ENCODE measurements at places on chromosomes 3 and 15.

DNA sequence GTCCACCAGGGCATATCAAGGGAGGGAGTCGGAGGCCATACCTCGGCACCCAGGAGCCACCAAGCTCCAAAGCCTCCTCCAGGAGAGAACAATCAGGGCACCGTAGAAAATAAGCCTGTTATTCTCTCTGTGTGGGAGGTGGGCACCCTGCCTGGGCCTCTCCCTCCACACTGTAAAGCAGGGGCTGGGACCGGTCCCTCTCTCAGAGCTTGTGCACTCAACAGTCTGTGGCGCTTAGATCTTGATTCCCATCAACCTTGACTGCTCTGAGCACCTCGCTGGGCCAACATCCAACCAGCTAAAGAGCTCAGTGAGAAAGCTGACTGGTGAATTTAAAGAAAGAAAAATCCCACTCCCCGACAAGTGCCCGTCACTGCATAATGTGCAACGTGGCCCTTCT, 53.0 kb downstream of the PCSK6 start:
- DNase-seq, result no peak

DNA sequence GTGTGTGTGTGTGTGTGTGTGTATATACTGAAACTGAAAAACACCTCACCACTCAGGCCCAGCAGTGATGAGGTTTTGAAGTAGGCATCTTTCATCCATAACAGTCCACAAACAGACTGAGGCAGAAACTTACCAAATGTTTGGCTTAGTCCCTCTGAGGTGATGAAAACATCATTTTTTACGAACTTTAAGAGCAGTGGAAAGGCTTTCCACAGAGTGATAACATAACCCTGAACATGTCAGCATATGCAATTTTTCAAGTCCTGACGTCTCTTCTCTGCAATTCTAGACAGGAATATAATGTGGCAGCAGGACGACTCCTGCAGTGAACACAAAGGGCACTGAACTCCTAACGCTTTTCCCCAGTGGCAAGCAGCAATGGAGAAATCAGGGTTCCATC, 247.0 kb upstream of the THBS1 start:
- DNase-seq, result no peak

GRCh38 chr3:126031981-126032471, 51.9 kb downstream of the SLC41A3 start:
- DNase-seq, result no peak

GRCh38 chr3:57446318-57446841, 97.8 kb downstream of the DNAH12 start:
- no peak for DNase-seq

- DNase-seq, result no peak
These were observed 1.0 kb downstream of the SHOX2 start for GRCh38 chr3:158105119-158105709.

DNA sequence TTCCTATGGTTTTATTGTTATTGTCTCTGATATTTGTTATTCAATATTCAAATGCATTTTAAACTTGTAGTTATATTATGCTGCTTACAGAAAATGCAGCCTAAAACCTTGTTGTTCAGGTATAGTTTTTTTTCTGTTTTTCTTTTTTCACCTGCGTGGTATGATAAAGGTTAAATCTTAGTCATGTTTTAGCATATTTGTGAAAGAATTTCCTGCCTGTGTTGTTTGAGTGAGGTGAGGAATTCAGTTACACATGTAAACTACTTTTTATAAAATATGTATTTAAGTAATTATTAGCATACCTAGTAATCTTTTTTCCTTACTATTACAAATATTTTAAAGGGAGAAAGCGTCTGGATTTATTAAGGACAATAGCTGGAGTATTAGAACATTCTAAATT, 90.0 kb upstream of the NAALADL2 start:
- no peak for DNase-seq

DNA sequence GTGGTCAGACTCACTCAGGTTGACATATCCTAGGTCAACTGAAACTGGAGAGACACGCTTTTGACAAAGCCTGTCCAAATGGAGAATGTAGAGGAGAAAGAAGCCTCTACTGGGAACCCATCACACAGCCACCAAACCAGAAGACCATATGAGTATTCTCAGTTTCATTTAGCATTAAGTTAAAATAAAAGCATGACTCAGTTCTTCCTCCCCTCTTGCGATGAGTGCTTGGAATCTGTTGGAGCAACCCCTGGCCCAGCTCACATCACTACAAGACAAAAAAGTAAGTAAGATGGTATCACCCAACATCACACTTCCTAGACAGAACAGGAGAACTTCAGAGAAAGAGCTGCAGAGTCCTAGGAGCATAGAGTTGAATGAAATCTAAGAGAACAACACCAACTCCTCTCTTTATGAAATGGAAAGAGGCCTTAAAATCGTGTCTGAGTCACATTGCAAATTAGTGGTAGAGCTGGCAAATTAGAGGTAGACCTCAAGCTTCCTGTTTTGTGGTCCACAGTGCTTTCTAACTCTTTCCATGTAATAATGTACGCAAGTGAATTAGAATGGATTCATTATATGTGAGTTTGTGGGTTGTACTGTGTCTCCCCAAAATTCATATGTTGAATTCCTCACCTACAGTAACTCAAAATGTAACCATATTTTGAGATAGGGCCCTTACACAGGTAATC, 51.2 kb downstream of the FGF12 start:
- no peak for DNase-seq

DNA sequence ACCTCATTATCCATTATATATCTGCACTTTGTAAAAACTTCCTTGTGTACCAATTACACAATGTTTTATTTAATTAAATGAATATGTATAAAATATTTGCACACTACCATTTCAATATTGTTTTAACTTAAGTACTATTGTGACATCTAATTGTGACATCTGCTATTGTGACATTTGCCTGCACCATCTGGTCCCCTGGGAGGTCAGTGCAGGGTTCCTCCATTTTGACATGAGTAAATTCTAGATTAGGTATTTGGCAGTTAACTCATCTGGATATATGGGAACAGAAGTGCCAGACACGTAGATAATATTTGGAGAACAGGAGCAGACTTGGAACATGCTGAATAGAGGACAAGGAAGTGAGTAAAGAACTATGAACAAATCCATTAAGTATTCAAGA, 332.1 kb downstream of the VGLL3 start:
- no peak for DNase-seq

- DNase-seq, result no peak
These were observed 130.4 kb downstream of the ZNF385D start for GRCh38 chr3:21620511-21621155.

DNA sequence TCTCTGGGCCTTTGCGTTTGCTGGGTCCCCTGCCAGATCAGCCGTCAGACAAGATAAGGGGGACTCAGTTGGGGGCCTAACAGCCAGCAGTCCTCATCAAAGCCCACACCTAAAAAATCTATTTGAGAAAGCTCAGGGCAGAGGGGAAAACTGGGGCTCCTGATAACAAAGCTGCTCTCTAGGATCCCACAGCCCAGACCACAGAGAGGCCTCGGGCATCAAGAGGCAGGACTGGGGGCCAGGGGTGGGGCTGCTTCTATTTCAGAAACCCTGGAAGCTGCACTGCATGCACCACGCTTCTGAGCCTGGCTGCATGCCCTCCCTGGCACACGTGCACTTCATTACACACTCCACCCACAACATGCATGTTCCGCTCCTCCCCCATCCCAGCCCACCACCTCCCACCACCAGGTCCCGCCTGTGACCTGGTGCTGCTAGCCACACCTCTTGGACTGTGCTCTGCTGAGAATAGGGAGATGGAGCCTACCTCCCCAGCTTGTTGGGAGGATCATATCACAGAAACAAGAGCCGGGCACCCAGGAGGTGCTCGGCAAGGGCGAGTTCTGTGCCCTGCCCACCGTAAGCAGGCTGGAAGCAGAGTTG, 26.6 kb downstream of the FBLN2 start:
- DNase-seq, result no peak

GRCh38 chr15:100733101-100733842, 130.9 kb downstream of the ASB7 start:
- DNase-seq, result no peak

GRCh38 chr15:96181873-96182301, 148.6 kb upstream of the NR2F2 start:
- DNase-seq, result no peak

DNA sequence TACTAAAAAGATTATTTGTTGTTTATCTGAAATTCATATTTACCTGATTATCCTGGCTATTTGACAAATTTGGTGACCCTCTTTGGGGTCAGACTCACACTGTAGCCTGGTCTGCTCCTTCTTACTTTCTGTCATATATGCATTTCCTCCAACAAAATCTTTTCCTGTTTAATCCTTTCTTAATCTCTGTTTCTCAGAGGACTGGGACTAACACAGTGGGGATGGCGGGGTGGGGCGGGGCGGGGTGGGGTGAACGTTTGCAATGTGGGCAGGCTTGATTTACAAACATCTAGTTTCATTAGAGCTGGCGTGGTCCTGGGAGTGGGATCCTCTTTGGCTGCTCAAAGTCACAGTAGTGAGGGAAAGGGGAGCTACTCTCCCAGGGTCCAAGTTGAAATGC, 35.3 kb upstream of the CDCP1 start:
- no peak for DNase-seq

- DNase-seq, result no peak
These were observed 111.2 kb downstream of the RAP2B start for GRCh38 chr3:153273217-153273616.

DNA sequence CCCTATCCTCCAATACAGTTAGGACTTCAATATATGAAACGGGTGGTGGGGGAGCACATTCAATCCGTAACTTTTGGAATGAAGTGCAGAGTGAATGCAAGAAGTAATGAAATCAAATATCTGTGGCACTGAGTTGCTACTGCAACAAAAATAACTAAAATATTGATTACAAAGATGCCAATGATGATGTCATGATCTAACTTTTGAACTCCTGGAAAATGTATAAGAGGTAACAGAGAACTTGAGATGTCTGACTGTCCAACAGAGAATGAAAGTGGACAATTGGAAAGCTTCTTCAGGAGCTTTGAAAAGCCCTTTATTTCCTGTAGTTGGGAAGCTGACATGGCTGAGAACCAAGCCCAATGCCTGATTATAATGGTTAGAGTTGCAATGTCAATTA, 279.9 kb downstream of the ZBBX start:
- no peak for DNase-seq

GRCh38 chr3:18442756-18443664, 17.9 kb upstream of the SATB1 start:
- DNase-seq, result no peak

DNA sequence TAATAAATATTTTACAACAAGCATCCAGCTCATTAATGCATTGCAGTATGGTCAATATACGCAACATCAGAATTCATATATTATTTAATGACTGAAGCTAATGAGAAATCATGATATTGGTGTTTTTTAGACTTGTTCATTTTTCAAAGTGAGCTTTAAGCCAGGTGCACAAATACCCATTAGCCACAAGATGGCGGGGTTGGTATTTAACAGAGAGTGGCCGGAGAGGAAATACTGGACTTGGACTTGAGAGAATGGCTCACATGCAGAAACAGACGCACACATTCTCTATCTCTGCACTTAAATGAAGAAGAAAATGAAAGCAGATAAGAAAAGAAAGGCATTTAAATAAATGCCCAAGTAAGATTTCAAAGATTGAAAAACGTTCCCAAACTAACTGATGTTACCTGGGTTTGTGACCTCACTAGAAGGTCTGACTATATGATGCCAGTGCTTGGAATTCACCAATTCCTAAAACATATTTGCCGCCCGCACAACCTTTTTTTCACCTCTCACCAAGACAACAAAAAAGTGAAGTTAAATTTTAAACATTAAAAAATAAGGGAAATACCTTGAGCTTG, 21.2 kb upstream of the CRBN start:
- DNase-seq, result peak; percentile 67

- DNase-seq, result no peak
These were observed 61.9 kb upstream of the TLE3 start for GRCh38 chr15:70159713-70160009.

- no peak for DNase-seq
These were observed 97.1 kb downstream of the CPN2 start for GRCh38 chr3:194254040-194254439.

GRCh38 chr3:69065318-69065964, 13.3 kb upstream of the TMF1 start:
- no peak for DNase-seq

DNA sequence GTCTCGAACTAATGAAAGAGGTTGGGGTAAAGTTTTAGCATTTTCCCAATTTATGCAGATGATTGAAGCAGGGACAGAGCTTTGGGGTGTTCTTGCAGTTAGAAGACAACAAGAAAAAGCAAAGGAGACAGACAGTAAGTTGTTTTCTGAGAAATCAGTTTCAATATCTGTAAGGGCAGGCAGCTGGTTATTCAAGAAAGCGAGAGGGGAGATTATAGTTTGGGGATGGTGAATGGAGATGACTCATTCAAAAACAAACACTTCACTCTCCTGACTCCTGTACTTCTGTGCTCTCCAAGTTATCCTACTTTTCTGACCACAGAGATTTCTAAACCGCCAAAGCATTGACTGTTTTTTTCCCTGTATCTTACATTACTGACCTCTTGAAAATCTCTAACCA, 352.0 kb downstream of the GAP43 start:
- no peak for DNase-seq

- peak; percentile 18 for DNase-seq
These were observed 4.9 kb upstream of the DYNC1LI1 start for GRCh38 chr3:32575451-32576113.

DNA sequence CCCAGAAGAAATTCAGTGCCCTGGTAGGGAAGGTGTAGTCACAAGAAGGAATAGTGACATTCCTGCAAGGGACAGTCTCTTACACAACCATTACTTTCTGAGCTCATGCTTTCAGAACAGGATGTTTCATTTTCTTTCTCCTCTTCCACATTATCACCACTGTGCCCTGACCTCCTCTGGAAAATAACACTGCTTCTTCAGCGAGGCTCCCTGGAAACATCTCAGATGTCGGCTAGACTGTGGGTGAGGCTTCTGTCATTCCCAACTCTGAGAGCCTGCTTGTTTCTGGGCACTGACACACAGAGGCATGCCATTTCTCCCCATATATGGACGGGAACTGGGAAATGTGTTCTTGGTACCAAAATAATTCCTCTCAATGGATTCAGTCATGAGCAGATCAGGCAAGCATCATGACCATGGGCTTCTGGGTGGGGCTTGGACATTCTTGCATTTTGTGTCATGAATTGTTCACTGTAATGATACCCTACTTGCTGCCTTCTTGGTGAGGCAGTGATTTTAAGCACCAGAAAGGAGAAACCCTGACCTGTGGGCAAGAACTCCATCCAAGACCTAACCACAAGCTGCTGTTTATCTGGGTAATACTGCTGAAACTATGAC, 14.3 kb upstream of the TNFAIP8L3 start:
- no peak for DNase-seq

DNA sequence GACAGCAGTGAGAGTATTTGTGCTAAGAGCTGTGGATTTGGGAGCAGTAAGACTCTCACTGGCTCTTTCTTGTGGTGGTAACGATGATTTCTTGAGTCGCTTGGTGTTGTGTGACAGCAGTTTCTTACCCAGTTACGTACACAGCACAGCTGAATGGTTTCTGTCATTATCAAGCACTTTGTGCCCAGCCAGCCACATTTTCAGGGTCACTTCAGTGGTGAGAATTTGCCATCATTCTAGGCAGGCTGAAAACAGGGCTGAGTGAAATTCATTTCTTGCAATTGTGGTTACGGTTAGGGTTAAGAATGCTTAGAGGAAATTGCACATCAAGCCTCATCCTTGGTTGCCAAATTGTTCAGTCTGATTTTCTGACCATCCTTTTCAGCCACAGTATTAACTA, 130.1 kb downstream of the RYR3 start:
- no peak for DNase-seq

GRCh38 chr3:109114746-109115145, 3.2 kb downstream of the MORC1 start:
- DNase-seq, result no peak

Measured in AML-193 (cell line).